ENCODE measurements at places on chromosomes 6 and 20. TPM values are rescaled to one million over a fixed set of nuclear protein-coding genes. Genes with fewer than 3 reads are reported as not detected.

C6orf58 gene
- not detected for total RNA-seq

ZNF311 gene
- 1.3 TPM for total RNA-seq

GRCh38 chr6:22682979-22683378 lies 113.6 kb downstream of the HDGFL1 start:
- no peak for DNase-seq

GRCh38 chr6:64012351-64013001 lies 376.9 kb downstream of the PHF3 start:
- peak; percentile 57 for DNase-seq
